ENCODE measurements at places on chromosomes 2 and 18. TPM values are rescaled to one million over a fixed set of nuclear protein-coding genes. Genes with fewer than 3 reads are reported as not detected.
A peak's percentile ranks its signal among the peaks of the same experiment; 100 is the strongest.

- DNase-seq = peak; percentile 55
Measured at GRCh38 chr2:33848486-33848885, 249.4 kb upstream of the FAM98A start.

GRCh38 chr2:3169106-3169870, 208.3 kb downstream of the EIPR1 start:
- DNase-seq = peak; percentile 73

DNA sequence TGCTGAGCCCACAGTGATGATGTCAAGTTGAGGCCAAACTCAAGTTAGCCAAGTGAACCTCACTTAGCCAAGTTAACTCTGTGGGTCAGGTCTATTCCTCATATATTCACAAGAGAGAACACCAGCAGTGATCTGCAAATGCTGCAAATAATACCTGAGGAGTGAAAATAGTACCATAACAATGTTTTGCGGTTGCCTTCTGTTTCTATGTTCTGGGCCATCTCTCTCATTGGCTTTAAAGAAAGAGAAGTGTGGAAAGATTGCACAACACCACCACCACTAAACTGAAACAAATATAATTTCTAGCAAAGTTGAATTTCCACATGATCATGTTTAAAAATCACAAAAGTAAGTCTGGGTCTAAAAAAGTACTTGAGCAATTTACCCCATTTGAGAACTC, 211.1 kb upstream of the GALNT5 start:
- DNase-seq = no peak

- DNase-seq = no peak
Measured at GRCh38 chr2:216001216-216002100, 11.9 kb downstream of the MREG start.

DNA sequence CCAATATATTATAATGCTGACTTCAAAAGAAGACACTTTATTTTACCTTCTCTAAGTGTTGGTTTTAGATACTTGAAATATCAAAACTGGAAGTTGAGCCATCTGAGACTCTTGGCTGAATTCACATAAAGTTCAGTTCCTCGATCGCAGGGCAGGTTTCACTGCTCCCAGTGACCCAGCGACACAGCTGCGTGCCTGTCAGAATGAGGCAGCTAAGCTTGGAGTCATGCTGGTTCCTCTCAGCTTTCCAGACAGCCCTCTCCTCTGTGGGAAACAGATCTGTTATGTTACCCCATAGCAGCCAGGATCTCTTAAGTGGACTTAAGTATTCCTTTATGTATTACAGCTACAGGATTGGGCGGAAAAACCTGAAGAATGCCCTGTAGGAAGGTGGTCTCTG, 142.8 kb upstream of the ALPP start:
- no peak for DNase-seq

GRCh38 chr18:66872277-66872676, 268.4 kb upstream of the CDH19 start:
- no peak for DNase-seq

GRCh38 chr18:10006311-10006893, 92.6 kb downstream of the VAPA start:
- no peak for DNase-seq

- DNase-seq = no peak
Measured at GRCh38 chr18:46293742-46294181, 189.6 kb downstream of the HAUS1 start.

DNA sequence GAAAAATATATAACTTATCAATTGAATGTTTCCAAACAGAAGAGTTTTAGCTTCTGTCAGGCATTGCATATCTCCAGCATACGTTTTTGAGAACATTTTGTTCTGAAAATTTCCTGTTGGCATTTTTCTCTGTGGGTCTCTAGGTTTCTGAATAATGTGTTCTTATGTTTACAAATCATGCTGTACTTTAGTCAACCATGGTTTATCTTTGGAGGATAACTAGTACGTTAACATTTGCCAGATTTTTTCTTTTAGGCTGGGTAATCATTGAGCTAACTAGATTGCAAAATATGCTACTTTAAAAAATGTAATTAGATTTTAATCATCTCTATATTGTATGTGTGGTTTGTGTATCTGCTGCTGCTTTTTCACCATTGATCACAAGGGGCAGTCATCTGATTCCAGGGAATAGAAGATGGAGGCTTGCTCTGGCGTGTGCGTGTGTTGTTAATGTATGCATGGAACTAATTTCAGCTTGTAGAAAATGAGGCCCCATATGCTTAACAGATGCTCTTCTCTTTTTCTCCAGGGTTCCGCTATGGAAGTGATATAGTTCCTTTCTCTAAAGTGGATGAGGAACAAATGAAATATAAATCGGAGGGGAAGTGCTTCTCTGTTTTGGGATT, 21.3 kb downstream of the XRCC5 start:
- no peak for DNase-seq

DNA sequence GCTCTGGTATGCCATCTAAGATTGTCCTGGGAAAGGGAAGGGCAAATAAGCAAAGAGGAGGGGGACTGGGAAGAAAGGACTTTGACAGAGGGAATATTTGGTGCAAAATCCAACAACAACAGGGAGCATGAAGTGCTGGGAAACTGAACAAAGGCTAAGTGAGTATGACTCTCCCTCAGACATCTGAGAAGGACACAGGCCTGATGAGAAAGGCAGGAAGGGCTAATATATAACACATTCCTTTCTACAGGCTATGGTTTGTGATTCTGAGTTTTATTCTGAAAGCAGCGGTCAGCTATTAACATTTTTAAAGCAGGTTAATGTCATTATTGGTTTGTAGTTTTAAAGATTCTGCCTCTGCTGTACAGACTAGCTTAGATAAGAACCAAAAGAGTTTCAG, 1579.5 kb downstream of the LRP1B start:
- DNase-seq = no peak

GRCh38 chr2:18009891-18010290, 131.4 kb downstream of the KCNS3 start:
- DNase-seq = no peak

GRCh38 chr2:69089998-69090397, 77.0 kb downstream of the ANTXR1 start:
- DNase-seq = no peak

DNA sequence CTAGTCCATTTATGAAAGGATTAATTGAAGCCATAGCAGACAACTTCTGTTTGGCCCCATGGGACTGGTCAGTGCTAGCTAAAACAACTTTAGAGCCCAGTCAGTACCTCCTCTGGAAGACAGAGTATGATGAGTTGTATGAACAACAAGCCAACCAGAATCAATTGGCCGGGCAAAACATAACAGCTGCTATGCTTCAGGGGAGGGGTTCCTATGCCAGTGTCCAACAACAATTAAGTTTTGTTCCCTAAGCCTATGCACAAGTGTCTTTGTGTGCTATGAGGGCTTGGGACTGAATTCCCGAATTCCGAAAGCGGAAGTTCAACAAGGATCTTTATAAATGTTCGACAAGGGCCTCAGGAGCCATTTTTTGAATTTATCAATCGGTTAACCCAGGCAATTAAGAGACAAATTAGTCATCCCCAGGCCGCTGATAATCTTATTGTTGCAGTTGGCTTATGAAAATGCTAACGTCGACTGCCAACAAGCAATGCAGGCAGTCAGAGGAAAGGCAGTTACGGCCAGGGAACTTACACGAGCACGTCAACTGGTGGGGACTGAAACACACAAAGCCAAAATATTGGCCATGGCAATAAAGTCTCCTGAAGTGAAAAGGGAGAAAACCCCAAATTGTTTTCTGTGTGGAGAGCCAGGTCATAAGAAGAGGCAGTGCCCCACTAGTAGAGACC, 57.9 kb downstream of the ZNF638 start:
- DNase-seq = no peak

DNA sequence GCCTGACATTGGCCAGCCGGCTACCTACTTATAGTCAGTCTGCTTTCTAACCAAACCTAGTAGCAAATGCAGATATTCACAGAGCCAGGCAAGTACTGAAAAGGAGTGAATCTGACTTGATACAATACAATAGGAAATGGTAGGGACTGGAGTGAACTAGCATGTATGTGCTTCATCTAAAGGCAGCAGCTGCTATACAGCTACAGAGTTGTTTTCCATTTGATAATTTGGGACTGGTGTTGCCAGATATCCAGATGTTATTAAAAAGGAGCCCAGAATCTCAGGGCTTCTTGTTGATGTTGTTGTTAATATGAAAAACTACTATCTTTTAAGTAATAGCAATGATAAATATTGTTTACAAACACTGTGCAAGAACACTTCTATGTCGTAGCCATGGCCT, 159.4 kb downstream of the BABAM2 start:
- no peak for DNase-seq

DNA sequence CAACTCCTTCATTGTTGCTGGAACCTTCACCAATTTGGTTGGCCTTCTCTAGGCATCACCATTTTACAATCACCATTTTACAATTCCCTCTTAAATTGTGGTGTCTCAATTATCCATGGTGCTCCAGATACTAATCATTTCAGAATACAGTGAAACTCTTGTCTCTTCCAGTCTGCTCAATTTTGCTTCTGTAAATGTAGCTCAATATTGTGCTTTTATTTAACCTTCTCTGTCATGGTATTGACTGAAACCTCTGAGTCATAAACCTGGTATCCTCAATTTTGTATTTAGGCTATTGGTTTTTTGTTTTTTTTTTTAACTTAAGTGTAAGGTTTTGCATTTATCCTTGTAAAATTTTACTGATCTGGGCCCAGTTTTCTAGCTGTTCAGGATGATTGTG, 16.1 kb downstream of the STRADB start:
- DNase-seq = no peak

GRCh38 chr18:1270081-1270480, 365.4 kb downstream of the ADCYAP1 start:
- DNase-seq = no peak

DNA sequence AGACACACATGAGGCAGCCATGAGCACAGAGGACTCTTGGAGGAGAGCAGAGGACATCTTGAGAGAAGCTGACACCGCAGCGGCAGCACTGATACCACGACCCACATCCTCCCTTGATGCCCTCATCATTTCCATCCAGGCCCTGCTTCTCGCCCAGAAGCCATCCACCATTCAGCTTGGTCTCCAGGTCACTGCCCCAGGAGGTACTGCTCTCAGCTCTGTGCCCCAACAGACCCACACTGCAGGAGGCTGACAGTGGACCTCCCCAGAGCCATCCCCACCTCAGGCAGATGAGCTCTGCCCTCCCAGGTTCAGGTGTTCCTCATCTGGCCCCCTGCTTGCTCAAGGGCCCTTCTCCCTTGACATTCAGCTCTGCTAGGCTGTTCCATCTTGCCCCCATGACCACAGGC, 74.9 kb downstream of the ACKR3 start:
- DNase-seq = no peak

- DNase-seq = no peak
Measured at GRCh38 chr2:176537932-176538331, 268.7 kb downstream of the MTX2 start.

DNA sequence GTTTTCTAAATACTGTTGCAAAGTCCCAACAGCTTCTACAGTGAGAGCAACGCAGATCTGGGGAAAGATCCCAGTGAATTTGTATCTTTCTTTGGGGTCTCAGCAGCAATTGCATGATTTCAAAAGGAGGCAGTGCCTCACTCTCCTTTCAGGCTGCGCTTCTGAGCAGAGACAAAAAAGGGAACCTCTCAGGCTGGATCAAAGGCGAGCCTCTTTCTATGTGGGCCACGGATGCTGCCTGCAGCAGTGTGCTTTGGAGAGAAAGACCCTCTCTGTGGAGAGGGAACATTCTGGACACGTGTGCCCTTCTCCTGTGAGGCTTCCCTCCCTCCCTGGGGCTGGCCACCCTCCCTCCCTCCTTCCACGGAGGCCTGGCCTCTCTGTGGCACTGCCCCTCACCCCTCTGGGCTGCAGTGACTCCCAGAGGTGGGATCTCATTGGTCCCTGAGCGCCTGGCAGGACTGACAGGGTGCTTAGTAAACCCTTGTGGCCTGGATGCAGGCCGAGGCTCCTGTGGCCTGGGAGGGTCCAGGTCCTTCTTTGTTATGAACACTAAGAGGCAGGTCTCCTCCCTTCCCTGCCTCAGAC, 21.6 kb upstream of the PDIA6 start:
- DNase-seq = peak; percentile 22

DNA sequence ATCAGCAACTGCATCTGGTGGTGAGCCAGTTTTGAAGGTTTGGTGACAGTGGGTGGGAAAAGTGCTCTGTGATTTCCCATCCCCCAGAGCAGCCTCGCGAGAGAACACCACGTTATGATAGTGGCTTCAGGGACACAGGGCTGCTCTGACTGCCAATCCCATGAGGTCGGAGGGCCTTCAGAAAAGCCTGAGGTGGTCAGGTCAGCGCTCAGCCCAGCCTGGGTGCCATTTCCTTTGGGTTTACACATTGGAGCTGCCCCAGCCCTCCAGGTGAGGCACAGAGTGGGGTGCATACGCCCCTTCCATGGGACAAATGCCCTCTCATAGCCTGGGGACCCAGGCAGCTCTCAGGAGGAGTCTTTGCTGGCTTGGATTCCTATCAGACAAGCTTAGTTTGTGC, 126.8 kb downstream of the KCTD1 start:
- no peak for DNase-seq

GRCh38 chr2:104851291-104852089, 2.4 kb upstream of the POU3F3 start:
- DNase-seq = no peak

DNA sequence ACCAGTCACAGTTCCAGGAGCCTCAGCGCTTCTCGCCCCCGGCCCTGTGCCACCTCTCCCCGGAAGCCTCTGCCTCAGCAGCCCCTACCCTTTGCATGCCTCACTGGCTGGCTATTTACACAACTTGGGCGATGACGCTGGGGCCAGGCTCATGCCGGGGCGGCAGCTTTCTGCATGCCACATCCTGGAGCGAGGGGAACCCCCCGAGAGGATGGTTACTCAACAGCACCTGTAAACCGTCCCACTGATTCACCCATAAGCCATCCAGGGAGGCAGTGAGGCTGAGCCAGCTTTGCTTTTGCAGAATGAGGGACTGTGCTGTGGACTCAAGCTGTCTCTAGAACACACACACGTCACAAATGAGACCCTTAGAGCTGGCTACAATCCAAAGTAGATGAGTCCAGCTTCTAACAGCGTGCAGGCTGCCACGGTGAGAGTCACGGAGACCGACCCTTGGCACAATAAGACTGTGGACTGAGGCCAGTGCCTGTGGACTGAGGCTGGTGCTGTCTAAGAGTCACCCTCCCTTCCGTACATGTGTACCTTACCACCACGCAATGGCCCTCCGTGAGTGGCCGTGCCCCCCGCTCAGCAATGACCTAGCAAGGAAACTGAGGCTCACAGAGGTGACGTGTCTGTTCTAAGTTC, 45.6 kb upstream of the ODC1 start:
- peak; percentile 98 for DNase-seq

- DNase-seq = peak; percentile 92
Measured at GRCh38 chr2:118668431-118669424, 178.7 kb downstream of the EN1 start.

The TMEM169 gene
- 0.40 TPM for total RNA-seq

The POTEI gene
- total RNA-seq = 0.40 TPM

The EXOC6B gene
- total RNA-seq = 7.6 TPM

The GALNT5 gene
- total RNA-seq = 0.03 TPM

The SUPT7L gene
- total RNA-seq = 21.6 TPM

The SLC9A2 gene
- total RNA-seq = 1.5 TPM

The FARSB gene
- 38.8 TPM for total RNA-seq

The TEX261 gene
- total RNA-seq = 23.9 TPM

The CYP20A1 gene
- 29.8 TPM for total RNA-seq

The HOXD4 gene
- total RNA-seq = 2.5 TPM

The UGT1A10 gene
- total RNA-seq = 8.2 TPM

The MAP3K19 gene
- not detected for total RNA-seq

The ABCG5 gene
- total RNA-seq = not detected

The DLX1 gene
- 7.4 TPM for total RNA-seq

The RGPD8 gene
- total RNA-seq = 1.2 TPM

The VWA3B gene
- 0.77 TPM for total RNA-seq

The CCDC178 gene
- total RNA-seq = not detected

The NAGK gene
- 65.8 TPM for total RNA-seq

The CGREF1 gene
- total RNA-seq = 3.4 TPM

The MAB21L4 gene
- total RNA-seq = not detected

The UGT1A3 gene
- total RNA-seq = not detected

The SKOR2 gene
- total RNA-seq = not detected

All from Daoy (cell line).